CD4-positive, alpha-beta T cell treated with Interleukin-17A for 4 hours (primary cell): ENCODE measurements at places on chromosomes 7 and 10.

DNA sequence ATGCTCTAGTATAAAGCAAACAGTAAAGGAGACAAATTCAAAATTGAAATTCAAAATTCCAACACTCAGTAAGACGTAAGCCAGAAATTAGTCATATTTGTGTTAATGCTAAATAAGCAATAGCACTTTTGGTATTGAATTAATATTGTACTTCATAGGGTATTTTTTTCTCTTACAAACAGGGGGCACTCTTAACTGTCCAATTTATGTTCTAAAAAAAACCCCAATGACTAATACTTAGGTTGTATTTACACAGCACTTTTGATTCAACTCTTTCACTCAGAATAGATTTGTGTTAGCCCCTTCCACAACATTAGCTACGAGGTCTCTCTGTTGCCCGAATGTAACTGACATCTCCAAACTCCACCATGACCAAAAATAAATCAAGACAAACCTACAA lies 284.9 kb upstream of the COBL start:
- no peak for DNase-seq

DNA sequence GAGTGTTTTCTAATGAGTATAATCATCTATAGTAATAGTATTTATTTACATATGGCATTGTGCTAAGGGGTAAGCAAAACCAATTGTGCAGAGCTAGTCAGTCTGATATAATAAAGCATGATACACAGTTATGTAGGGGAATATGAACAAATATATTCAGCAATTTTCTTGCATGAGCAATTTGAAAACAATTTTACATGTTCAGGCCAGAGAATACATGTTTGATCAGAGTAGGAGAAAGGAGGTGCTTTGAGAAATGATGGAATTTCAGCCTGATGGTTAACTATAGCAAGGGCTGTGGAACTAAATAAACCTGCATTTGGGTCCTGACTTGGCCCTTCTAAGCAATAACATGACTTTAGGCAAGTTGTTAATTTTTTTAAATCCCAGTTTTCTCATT lies 214.5 kb downstream of the TWIST1 start:
- DNase-seq = no peak

DNA sequence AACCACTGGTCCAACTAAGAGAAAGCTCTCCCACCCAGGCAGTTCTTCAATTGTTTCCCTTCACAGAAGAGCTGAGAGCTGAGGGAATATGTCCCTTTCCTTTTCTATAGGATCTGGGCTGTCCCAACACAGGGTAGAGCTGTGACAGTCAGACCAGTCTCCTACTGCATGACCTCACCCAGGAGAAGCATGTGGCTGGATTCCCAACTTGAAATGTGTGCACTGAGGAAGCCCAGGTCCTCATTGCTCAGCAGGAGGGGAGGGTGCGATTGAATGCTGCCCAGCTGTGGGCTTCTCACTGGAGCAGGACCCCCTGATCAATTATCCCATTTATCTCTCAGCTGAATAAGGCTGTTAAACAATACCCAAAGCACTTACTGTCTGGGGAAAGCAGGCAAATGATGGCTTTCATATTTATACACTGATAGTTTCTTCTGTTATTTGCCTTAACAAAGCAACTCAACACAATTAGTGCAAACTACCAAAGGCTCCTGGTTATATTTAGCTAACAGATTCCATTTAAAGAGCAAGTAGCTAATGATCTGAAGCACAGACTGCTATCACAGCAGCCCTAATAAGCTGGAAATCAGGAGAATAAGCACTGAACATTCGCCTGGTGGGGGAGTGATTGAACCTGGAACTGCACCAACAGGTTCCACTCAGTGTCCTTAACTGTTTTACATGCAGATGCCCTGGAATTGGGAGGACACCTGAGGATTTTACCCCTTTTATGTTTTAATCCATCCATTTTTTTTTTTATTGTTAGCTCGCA lies 508.8 kb downstream of the CCSER2 start:
- no peak for DNase-seq

DNA sequence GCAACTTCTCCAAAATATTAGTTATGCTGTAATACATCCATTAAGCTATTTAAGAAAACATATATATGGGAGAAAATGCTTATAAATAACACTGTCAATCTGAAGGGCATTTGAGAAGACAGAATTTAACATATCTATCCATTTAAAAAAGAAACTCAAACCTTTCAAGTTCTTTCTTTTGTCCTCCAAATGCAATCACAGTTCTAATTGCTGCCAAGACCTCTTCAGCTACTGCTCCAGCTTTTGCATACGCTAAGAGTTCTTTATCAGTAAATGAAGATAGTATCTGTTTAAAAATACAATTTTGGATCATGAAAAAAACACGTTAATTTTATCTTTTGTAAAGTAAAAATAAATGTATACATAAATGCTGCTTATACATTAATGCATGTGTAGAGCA lies 39.6 kb downstream of the ABCB1 start:
- DNase-seq = no peak

- DNase-seq = no peak
Measured at GRCh38 chr10:71604324-71605018, 115.1 kb downstream of the C10orf105 start.

- DNase-seq = no peak
Measured at GRCh38 chr10:99080275-99080945, 155.2 kb downstream of the HPSE2 start.
